ENCODE measurements at places on chromosomes 1 and 21.

GRCh38 chr1:207967703-207968102 lies 56.8 kb upstream of the CD34 start:
- no peak for DNase-seq

DNA sequence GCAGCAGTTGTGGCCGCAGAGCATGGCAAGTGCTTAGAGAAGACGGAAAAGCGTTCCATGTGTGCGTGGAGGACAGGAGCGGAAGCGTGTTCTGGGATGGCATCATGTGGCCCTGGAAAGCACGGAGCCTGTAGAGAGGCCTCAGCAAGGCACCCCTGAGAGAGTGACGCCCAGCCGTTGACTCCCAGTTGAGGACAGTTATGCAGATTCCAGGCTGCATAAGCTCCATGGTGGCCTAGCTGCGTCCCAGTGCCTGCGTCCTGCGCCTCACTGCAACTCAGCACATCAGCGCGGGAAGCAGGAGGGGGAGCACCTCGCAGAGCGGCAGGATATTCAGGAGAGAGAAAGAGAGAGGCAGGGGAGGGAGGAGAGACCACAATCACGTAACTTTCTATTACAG lies 49.0 kb upstream of the TTC34 start:
- no peak for DNase-seq

DNA sequence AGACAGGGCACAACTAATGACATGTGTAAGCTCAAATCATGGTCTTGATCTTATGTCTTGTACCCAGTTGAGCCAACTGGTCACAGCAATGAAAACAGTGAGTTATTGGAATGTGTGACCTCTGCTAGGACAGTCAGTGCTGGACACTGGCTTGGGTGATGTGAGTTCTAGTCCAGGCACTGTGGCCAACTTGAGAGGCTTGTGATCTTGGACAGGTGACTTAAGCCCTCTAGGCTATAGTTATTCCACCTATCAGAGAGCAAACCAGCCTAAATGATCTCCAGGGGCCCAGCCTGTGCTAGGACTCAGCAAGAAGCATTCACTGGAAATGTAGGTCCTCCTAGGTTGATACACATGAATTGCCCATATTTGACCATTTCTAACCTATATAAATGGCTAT lies 1.1 kb downstream of the KCNE2 start:
- DNase-seq, result no peak

DNA sequence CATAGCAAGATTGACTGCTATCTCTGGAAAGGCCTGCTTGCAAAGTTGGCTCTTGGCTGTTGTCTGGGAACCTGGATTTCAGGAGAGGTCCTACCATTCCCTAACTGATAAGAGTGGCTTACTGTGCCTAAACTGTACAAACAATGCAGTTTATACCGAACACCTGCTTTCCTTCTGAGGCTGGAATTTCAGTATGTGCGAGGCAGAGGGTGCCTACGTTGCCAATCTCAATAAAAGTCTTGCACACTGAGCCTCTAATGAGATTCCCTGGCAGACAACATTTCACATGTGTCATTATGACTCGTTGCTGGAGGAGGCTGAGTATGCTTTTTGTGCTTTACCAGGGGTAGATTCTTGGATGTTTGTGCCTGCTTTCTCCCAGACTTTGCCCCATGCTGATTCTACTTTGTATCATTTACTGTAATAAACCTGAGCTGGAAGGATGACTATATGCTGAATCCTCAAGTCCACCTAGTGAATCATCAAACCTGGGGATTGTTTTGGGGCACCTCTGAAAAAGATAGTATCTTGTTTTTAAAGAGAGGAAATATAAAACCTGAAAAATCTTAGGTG lies 58.9 kb upstream of the GNG4 start:
- no peak for DNase-seq

GRCh38 chr1:157114183-157115121 lies 14.8 kb upstream of the ETV3L start:
- DNase-seq, result no peak

GRCh38 chr1:96967311-96967710 lies 245.7 kb downstream of the PTBP2 start:
- no peak for DNase-seq

All from stimulated activated CD4-positive, alpha-beta T cell treated with anti-CD3 and anti-CD28 coated beads, Interleukin-12 subunit alpha, Interleukin-12 subunit beta, amount 100 ng/mL, for 24 hours (primary cell).